ENCODE measurements at places on chromosomes 11 and 22.

DNA sequence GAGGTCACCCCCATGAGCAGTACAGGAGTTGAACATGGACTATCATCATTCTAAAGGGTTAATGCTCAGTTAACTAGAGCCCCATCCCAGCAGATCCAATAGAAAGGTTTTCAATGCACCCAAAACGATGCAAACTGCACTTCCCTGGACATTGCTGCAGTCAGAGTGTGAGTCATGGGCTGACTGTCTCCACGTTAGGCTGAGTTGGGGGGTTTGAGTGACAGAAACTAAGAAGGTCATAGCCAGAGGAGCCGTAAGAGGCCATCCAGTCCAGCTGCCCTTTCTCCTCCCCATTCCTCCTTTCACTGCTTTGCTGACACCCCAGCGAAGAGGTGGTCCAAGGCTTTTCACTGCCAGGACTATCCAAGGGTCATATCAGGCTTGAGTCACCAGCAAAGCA, 10.5 kb upstream of the OR2AT4 start:
- no peak for DNase-seq

DNA sequence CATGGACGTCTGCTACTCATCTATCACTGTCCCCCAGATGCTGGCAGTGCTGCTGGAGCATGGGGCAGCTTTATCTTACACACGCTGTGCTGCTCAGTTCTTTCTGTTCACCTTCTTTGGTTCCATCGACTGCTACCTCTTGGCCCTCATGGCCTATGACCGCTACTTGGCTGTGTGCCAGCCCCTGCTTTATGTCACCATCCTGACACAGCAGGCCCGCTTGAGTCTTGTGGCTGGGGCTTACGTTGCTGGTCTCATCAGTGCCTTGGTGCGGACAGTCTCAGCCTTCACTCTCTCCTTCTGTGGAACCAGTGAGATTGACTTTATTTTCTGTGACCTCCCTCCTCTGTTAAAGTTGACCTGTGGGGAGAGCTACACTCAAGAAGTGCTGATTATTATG, 9.2 kb upstream of the OR9Q2 start:
- no peak for DNase-seq

GRCh38 chr11:130891326-130891725, 25.0 kb downstream of the SNX19 start:
- DNase-seq, result no peak

GRCh38 chr11:46197421-46197820, 76.2 kb upstream of the PHF21A start:
- DNase-seq, result no peak

GRCh38 chr11:14622223-14622954, 21.2 kb upstream of the PDE3B start:
- DNase-seq, result no peak

- DNase-seq, result no peak
Observed at GRCh38 chr11:78414321-78415051, 3.1 kb downstream of the GAB2 start.

DNA sequence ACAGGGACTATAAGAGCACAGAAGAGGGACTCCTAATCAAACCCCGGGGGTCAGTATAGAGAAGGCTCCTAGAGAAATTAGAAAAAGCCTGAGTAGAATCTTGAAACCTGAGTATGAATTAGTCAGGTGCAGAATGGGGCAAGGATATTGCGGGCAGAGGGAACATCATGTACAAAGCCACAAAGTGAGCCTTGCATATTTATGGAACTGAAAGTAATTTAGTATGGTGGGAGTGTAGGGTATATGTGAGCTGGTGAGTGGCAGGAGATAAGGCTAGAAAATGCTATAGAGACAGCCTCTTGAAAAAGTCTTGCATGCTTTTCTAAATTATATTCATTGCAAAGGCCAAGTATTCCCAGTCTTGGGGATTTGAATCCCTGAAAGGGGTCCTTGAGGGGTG, 93.7 kb downstream of the STIM1 start:
- no peak for DNase-seq

- no peak for DNase-seq
Observed at GRCh38 chr11:43989162-43989981, 46.9 kb downstream of the C11orf96 start.

- DNase-seq, result no peak
Observed at GRCh38 chr11:122853261-122853660, 15.0 kb downstream of the CRTAM start.

GRCh38 chr11:74566146-74566960, 26.0 kb upstream of the POLD3 start:
- DNase-seq, result no peak

GRCh38 chr11:63710476-63711217, 29.3 kb downstream of the RTN3 start:
- DNase-seq, result no peak

- no peak for DNase-seq
Observed at GRCh38 chr11:126817523-126818450, 182.8 kb downstream of the KIRREL3 start.

GRCh38 chr11:87359401-87359800, 321.7 kb downstream of the TMEM135 start:
- no peak for DNase-seq

DNA sequence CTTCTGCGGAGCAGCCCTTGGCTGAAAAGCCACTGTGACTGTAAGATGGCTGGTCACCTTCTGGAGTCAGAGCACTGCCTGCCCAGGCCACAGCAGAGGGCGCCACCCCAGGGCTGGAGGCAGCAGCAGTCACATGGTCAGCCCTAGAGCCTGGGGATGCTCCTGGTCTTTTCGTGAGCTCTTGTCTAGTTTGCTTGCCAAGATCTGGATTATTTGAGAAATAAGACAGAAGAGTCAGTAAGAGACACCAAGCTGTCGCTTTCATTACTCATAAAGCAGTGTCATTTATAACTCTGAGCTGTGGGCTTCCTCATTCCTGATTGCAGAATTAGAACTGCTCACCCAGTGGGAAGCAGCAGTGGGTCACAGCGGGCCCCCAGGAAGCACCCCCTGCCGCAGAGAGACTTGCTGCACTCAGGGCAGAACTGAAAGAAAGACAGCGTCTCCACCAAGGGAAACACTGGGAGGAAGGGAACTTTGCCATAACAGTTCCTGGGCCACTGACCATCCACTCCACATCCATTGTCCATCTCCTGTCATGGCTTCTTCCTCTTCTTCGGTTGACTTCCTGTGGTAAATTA, 56.7 kb downstream of the PPP6R2 start:
- DNase-seq, result no peak

GRCh38 chr22:49536571-49537131, 291.0 kb downstream of the BRD1 start:
- DNase-seq, result no peak

DNA sequence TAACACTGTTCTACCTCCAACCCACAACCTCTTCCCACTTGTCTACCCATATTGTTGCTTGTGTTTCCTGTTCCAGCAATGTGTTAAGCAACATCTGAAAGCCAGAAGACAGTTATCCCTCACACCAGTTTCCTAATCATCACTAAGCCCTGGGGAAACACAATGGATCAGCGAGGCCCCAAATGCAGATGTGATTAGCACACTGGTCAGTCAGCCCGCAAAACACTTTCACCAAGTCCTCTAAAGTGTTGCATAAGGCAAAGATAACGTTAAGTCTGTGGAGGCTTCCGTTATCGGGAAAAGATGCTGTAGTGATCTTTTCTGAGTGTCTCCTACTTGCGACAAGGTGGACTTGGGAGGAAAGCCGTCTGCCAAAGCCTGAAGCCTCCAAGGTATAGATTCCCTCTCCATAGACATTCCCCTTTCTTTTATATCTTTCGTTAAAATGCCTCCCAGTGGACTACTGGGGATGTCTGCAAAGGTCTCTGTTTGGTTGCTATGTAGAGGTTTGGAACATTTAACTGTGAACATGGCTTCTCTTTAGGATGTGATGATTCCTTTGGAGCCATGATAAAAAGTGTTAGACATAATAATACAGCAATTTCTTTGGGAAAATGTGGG, at the start of gene MS4A3:
TSS of gene MS4A3 (plus strand) at position 317 of the 621 bp plus-strand sequence. CDS start 4,496 bp downstream, outside the sequence.
- no peak for DNase-seq

GRCh38 chr11:120832481-120833238, 191.2 kb upstream of the TBCEL start:
- DNase-seq, result no peak

DNA sequence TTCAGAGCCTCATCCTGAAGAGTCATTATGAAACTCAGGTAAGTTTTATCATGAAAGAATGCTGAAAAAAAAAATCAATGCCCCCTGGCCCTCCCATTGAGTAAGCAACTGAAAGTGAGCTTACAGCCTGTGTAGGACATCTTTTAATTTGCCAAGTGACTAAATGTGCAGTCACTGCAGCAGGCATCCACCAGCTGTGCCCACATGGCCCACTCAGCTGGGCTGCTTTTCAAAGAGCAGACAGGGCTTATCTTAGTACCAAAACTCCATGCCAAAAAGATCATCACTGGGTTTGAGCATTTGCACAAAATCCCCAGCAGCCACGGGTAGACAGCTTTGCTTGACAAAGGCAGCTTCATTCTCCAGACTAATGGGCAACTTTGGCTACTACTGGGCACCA, 709.7 kb downstream of the NTM start:
- DNase-seq, result no peak

DNA sequence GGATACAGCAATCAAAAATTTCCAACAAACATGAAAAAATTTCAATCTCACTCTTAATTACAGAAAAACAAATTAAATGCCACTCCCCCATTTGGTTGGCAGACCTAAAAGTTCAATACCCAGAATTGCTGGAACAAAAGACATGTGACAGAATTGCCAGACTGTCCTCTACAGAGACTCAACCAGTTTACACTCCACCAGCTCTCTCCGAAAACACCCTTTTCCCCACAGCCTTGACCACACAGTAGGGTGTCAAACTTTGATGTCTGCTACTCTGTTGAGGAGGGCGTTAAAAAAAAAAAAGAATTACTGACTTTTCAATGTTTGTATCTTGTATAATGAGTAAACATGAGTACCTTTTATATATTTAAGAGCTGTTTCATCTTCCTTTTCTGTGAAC, 44.7 kb upstream of the YPEL1 start:
- no peak for DNase-seq

DNA sequence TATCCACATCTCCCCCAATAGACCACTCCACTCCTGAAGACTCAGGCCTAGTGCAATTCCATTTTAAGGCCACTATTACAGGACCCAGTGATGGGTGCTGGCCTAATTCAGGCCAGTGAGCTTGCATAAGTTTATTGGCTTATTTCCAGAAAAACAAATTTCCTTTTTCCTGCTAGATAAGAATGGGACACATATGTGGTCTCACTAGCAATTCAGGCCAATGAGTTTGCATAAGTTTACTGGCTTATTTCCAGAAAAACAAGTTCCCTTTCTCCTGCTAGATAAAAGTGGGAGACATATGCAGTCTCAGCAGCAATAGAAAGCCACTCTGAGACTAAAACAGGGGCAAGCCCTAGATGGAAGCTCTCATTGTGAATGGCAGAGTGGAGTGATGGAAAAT, 22.4 kb downstream of the ADM start:
- no peak for DNase-seq

GRCh38 chr11:69459848-69460539, 21.5 kb upstream of the LINC01488 start:
- no peak for DNase-seq

GRCh38 chr11:83363312-83363711, 77.1 kb upstream of the CCDC90B start:
- DNase-seq, result no peak

GRCh38 chr11:87878373-87878825, 296.8 kb downstream of the RAB38 start:
- no peak for DNase-seq

DNA sequence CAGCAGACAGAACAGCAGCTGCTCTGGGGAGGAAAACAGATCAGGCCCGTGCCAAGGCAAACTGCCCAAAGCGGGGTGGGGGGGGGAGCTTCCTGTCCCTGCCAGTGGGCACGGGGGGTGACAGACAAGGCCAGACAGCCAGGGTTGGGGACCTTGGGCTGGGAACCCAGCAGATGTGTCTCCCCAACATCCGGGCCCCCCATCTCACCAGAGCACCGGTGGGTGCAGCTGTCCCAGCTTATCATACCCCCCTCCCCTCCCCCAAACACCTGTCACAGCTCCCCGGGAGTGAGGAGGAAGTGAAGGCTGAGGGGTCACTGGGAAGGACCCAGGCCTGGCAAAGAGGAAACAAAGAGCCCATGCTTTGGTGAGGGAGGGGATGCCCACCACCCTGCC, 1.3 kb downstream of the PPP1R14B start:
- DNase-seq, result no peak

DNA sequence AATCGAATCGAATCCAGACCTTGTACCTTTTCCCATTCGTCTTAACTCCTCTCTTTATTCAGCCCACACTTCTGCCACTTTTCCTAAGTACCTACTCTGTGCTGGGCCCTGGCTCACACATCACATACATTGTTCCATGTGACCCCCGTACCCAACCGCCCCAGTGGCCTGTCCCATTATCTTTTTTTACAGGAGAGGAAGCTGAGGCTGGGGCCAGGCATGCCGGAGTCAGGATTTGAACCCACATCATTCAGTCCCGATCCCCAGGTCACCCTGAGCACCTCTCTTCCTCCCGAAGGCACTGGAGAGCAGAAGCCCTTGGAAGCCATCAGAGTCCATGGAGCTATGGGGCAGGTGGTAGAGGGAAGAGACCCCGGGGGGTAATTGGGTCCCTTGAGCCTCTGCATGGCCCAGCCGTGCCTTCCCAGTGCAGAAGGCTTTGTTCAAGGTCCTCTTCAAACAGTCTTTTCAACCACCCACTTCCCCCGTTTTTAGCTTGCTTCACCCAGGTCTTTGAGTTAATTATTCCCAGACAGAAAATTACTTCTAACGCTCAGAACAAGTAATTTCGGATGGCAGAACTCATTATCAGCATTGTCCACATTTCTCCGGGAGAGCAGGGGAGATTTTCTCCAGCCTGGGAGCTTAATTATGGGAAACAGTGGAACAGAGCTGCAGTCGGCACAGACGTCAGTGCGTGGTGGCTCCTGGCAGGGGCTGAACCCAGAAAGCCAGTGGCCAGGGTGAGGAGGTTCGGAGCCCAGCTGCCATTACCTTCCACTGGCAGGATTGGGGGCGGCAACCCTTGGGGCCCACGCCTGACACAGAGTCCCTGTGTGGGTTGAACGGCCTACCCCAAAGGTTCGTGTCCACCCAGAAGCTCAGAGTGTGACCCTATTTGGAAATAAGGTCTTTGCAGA, 82.4 kb upstream of the RTL6 start:
- DNase-seq, result no peak

Data from stimulated activated CD4-positive, alpha-beta T cell treated with anti-CD3 and anti-CD28 coated beads, Interleukin-12 subunit alpha, Interleukin-12 subunit beta, amount 100 ng/mL, for 48 hours (primary cell).